ENCODE measurements at places on chromosomes 12 and 14.

- DNase-seq = no peak
Observed at GRCh38 chr12:76946446-76946845, 67.6 kb upstream of the CSRP2 start.

DNA sequence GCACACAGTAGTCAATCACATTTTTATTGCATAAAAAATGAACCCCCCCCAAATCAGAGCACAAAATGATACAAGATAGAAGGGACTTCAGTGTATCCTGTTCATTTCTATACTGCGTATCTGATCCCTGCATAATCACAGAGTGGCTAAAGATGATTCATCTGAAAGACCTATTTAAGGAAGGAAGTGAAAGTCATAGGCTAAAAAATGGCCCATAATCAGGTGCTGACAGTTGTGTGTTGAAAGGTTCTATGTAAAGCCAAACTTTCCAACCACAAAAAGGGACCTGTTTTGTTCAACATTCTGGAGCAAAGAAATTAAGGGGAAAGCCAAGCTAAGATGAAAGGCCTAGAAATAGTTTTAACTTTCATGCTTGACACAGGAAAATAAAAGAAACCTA, 147.8 kb upstream of the ATP2B1 start:
- no peak for DNase-seq

- DNase-seq = no peak
Observed at GRCh38 chr12:48459259-48459658, 13.1 kb upstream of the ANP32D start.

DNA sequence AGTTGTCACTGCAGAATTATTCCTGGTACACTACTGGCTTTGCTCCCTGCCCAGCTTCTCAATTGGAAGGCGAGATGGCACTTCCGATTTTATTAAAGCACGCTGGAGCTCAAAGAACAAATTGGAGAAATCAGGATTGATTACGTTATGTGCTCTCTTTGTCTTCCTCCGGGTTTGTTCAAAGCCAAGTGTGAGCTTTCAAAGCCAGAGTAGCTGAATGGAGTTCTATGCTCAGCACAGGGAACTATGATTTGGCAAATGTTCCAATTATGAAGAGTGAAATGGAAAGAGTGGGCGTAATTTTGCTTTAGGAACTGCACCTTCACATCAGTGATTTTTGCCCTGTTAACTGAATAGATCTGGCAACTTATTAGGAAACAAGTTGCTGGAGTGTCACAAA, 72.4 kb downstream of the FLRT2 start:
- no peak for DNase-seq

DNA sequence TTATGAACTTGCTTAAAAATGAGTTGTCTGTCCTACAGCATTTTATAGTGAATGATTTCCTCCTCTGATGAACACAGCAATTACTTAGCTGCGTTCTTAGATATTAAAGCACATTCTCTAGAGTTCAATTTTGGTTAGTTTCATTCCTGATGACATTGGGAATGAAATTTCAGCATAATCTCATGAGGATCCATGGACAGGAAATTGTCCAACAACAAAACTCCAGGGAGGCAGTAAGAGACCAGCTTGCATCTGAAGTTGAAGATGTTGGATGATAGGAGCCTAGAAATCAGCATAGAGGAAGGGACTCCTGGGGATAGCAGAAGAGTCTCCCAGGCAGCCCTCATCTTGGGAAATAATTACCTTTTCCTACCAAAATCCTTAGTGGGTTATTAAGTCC, 128.7 kb upstream of the RAP1B start:
- no peak for DNase-seq

DNA sequence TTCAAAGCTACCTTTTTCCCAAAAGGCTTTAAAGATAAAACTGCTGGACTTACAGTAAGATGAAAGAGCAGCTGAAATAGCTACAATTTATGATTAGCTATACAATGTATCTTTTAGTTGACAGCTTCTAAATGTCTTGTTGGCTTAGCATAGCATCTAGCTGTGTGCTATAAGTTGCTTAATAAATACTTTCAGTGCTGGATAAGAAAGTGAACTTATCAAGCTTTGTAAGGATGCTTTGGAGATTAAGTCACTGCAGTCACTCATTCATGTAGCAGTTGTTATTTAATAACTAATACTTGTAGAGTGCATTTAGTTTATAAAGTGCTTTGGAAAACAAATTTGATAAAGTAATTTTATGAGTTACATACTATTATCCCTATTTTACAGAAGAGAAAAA, 14.6 kb downstream of the CFAP54 start:
- DNase-seq = no peak

GRCh38 chr14:102426796-102427195, 64.1 kb downstream of the TECPR2 start:
- DNase-seq = no peak

DNA sequence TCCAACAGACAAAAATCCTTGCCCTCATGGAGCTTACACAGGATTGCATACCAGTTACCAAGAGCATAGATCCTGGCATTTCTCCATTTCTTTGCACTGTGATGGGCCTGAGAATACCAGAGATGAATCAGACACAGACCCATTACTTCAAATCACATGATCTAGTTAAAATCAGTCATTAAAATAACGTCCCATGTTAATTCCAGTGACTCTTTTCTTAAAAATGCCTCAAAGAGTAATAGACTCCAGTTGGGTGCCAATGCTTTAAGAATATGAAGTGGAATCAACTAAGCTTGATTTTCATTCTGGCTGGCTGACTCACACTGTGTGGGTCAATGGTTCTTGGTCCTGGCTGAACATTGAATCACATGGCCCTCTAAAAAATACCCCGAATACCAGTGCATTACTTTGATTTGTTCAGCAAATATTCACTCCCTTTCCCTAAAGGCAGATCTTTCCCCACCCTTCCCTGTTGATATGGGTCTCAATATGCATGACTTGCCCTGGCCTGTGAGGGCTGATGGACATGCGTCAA, 11.0 kb downstream of the ASB2 start:
- no peak for DNase-seq

GRCh38 chr12:108907839-108908351, 28.0 kb downstream of the DAO start:
- no peak for DNase-seq

GRCh38 chr12:65685514-65685913, 138.8 kb upstream of the HMGA2 start:
- DNase-seq = no peak

DNA sequence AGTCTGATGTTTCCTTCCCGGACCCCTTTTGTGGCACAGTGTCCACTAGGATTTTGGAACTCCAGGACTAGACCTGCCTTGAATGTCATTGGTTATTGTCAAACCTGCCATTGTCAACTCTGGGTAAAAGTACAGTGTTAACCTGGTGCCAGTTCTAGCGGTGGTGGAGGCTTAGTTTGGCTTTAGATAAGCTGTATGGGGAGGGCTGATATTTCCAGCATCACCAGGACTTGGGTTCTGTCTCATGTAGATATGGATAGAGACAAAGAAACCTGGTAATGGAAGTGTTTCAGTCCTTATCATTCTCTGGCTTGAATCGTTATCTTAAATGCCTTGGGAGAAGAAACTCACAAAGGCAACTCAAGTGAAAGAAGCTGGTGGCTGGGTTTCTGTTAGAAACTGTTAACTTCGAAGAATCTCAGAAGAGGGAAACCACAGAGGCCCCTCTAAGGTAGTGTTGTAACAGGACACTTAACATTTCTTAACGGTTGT, 10.6 kb downstream of the CHST11 start:
- DNase-seq = no peak

- DNase-seq = no peak
Observed at GRCh38 chr14:68822132-68822651, 29.3 kb upstream of the ZFP36L1 start.

DNA sequence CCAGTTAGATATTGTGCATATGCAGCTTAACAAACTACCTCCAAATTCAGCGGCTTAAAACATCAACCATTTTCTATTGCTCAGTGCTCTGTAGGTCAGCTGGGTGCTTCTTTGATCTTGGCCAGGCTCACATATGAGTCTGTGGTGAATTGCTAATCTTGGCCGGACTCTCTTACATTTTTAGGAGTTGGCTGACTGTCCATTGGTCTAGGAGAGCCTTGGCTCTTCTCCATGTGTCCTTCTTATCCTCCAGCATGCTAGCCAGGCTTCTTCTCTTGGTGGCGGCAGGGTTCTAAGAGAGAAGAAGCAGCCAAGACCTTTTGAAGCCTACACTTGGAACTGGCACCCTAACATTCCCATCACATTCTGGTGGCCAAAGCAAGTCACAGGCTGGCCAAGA, 174.3 kb upstream of the PWP1 start:
- no peak for DNase-seq
